ENCODE measurements at places on chromosomes 3 and 15. TPM values are rescaled to one million over a fixed set of nuclear protein-coding genes. Genes with fewer than 3 reads are reported as not detected.

GRCh38 chr15:89839167-89839810 lies 24.6 kb upstream of the ANPEP start:
- no peak overlapping the region for H3K27ac ChIP-seq
- no peaks in the 10 kb centered on the region for H3K4me1 ChIP-seq
- DNase-seq = no peak

DNA sequence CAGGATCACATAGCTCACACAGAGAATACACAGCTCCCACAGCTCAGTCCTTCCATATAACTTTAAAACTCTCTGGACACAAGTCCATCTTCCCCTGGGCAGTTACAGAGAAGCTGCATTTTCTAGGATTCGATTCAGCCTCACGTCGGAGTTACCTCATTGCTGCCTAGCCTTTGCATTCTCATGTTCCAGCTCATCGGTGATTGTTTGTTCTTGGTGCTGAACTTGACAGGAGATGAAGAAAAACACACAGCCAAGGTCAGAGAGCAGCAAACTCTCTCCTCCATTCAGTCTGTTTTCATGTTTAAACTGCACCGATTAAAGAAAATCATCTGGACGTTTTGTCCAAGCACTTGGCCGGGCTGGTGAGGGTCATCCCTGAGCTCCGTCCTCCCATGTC lies 375.5 kb upstream of the CFAP20DC start:
- no peaks in the 10 kb centered on the region for H3K36me3 ChIP-seq
- no peak overlapping the region for H3K4me3 ChIP-seq
- H3K27me3 ChIP-seq = no peaks in the 10 kb centered on the region

TMEM108 gene
- total RNA-seq = not detected

CCDC39 gene
- not detected for total RNA-seq

GRM7 gene
- total RNA-seq = not detected

CCR3 gene
- total RNA-seq = 0.64 TPM

ITIH1 gene
- total RNA-seq = not detected
